Gastrocnemius medialis (tissue), 4 donors: ENCODE measurements at places on chromosomes 13 and 19. TPM values are rescaled to one million over a fixed set of nuclear protein-coding genes. Genes with fewer than 3 reads are reported as not detected.

ZNF135 gene
- total RNA-seq = 0.73 TPM

CADM4 gene
- 4.5 TPM for total RNA-seq

ZNF763 gene
- total RNA-seq = 0.52 TPM

AMH gene
- 1.5 TPM for total RNA-seq

CAMSAP3 gene
- not detected for total RNA-seq

ATP8B3 gene
- 0.24 TPM for total RNA-seq

FFAR1 gene
- total RNA-seq = not detected

LGALS14 gene
- total RNA-seq = not detected

TEAD2 gene
- total RNA-seq = 6.8 TPM

PSG2 gene
- total RNA-seq = not detected

ZNF729 gene
- total RNA-seq = not detected

ZNF844 gene
- total RNA-seq = 5.7 TPM

CAPN12 gene
- not detected for total RNA-seq

HSD17B14 gene
- 1.2 TPM for total RNA-seq

PSG5 gene
- not detected for total RNA-seq

SLC10A2 gene
- not detected for total RNA-seq

RASIP1 gene
- total RNA-seq = 6.7 TPM

LGI4 gene
- 31.5 TPM for total RNA-seq

TMEM145 gene
- total RNA-seq = not detected

SF3A2 gene
- 23.9 TPM for total RNA-seq

TMC4 gene
- total RNA-seq = not detected

ICAM4 gene
- not detected for total RNA-seq

SPACA4 gene
- not detected for total RNA-seq

IGFL1 gene
- total RNA-seq = not detected

FGF9 gene
- total RNA-seq = not detected

C19orf44 gene
- total RNA-seq = 7.1 TPM

NPAS1 gene
- total RNA-seq = 1.1 TPM
